ENCODE measurements at places on chromosomes 11 and 22.

DNA sequence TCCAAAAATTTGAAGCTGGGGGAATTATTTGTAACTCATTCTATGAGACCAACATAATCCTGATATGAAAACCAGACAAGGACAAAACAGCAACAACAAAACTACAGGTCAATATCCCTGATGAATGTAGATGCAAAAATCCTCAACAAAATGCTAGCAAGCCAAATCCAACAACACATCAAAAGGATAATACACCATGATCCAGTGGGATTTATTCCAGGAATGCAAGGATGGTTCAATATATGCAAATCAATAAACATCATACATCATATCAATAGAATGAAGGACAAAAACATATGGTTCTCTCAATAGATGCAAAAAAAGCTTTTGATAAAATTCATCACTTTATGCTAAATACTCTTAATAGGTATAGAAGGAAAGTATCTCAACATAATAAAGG is 19.4 kb upstream of the USP2 start:
- DNase-seq = no peak

DNA sequence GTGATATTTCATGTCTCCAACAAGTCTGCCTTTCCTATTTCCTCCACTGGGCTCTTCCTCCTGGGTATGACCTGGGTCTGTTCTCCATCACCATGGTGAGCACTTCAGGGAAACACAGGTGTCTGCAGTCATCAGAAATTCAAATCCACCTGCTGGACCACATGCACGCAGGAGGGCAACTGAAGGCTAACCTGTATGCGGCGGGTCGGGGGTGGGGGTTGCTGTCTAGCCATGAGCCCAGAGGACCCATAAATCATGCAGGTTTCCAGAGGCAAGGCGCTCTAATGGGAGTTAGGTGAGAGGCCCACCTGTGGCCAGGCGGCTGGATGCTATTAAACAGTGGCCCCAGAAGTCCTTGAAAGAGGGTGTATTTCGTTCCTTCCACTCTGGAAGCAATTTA is 11.1 kb upstream of the PAMR1 start:
- DNase-seq = no peak

DNA sequence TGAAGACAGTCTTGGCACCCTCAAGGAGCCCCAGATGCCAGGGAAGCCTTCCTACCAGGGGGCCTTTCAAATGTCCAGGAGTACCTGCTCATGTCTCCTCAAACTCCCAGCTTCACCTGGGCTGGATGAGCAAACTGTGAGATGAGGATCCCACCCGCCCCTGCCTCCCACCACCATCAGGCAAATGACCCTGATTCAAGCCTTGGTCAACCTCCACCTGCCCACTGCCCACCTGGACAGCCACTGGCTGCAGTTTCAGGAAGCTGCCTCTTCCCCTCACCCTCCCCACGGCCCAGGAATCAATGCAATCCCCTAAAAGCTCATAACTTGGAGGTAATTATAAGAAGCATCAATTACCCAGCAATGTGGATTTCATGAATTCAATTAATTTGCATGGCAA is 122.7 kb downstream of the BUD13 start:
- DNase-seq = no peak

DNA sequence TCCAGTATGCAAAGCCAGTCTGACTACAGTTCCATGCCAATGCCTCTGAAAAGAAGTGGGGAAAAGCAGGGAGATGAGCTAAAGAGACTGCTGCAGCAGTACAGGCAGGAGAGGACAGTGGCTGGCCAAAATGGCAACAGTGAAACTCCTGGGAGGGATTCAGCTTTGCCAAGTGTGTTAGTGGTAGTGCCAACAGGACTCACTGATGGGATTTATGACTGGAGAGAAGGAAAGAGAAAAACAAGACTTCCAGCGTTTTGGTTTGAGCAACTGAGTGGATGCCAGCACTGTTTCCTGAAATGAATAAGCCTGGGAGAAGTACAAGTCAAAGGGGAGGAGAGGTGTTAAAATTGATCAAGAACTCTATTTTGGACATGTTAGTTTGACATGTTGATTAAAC is 80.9 kb downstream of the PLEKHA7 start:
- DNase-seq = no peak

DNA sequence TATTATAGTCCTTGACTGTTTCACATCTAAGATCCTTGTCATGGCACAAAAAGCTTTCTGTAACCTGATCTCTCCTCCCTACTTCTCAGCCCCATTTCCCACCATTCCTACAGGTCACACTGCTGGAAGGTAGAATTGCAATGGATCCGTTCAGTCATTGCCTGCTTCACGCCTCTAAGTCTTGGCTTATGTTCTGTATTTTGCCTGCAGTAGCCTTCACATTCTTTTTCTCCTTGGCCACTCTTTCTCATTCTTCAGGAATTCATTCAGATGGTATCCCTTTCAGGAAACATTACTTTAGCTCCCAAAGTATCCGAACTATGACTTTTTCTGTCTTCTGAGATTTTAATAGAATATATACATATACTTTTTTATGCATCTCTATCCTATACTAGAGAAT is 731.5 kb downstream of the NTM start:
- DNase-seq = no peak

GRCh38 chr22:33192156-33192555 is 134.0 kb upstream of the SYN3 start:
- no peak for DNase-seq

DNA sequence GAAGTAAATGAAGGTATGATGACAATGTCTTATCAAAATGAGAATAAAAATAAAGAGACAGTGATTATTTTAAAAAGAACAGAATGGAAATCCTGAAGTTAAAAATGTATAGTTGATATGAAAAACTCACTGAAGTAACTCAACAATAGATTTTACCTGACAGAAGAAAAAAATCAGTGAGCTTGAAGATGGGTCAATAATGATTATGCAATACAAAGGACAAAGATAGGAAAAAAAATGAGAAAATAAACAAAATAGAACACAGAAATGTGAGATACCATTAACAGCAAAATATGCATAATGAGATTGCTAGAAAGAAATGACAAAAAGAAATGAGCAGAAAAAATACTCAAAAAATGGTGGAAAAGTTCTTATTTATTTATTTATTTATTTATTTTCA is 19.1 kb upstream of the APLNR start:
- DNase-seq = no peak

GRCh38 chr22:27377501-27378295 is 423.9 kb downstream of the MN1 start:
- DNase-seq = no peak

- DNase-seq = no peak
These were observed 106.1 kb downstream of the SLC1A2 start for GRCh38 chr11:35313066-35313759.

Measured in cortex of kidney (tissue), 1 donor.